Peyer's patch (tissue), 4 donors: ENCODE measurements at places on chromosomes 4 and X. TPM values are rescaled to one million over a fixed set of nuclear protein-coding genes. Genes with fewer than 3 reads are reported as not detected.

DNA sequence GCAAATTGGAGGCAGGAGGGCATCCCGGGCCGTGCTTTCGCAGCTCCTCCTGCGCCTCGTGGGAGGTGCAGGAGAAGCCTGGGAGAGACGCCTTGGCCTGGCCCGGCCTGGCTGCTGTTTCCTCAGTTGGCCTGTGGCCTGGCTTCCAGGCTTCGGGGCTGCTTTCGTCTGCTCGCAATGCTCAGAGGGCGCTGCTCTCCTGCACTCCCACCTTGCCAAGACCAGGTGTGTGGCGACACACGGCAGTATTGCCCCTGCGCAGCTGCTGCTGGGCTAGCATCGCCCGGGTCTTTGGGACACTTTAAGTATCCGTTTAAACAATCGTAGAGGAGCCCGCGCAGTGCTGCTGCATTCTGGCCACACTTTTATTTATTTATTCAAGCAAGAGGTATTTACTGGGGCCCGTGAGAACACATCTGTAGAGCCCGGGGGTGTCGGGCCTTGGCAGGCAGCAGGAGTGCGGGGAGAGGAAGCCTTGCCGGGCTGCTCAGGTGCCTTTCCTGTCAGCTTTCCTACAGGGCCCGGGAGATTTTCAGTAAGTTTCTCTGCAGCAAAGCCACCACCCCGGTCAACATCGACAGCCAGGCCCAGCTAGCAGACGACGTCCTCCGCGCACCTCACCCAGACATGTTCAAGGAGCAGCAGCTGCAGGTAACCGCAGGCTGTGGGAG, 26.2 kb upstream of the HGFAC start:
- peak; percentile 26 for DNase-seq
- no peaks in the 10 kb centered on the region for H3K27me3 ChIP-seq
- H3K4me3 ChIP-seq = no peak overlapping the region
- H3K4me1 ChIP-seq = no peaks in the 10 kb centered on the region
- peaks cover 32% of the 10 kb centered on the region for H3K36me3 ChIP-seq
- H3K27ac ChIP-seq = no peak overlapping the region

GRCh38 chrX:25158635-25159034, 142.9 kb upstream of the ARX start:
- no peaks in the 10 kb centered on the region for H3K36me3 ChIP-seq
- H3K4me3 ChIP-seq = no peak overlapping the region
- no peak for DNase-seq
- H3K27me3 ChIP-seq = no peaks in the 10 kb centered on the region
- H3K4me1 ChIP-seq = no peaks in the 10 kb centered on the region

- no peaks in the 10 kb centered on the region for H3K27me3 ChIP-seq
- no peak for DNase-seq
- H3K4me3 ChIP-seq = no peak overlapping the region
- no peak overlapping the region for H3K27ac ChIP-seq
- no peaks in the 10 kb centered on the region for H3K36me3 ChIP-seq
Measured at GRCh38 chrX:9646471-9647224, 119.0 kb downstream of the GPR143 start.

Gene ANOS1
- total RNA-seq = 2.5 TPM

Gene UGT2B15
- total RNA-seq = 24.0 TPM

DNA sequence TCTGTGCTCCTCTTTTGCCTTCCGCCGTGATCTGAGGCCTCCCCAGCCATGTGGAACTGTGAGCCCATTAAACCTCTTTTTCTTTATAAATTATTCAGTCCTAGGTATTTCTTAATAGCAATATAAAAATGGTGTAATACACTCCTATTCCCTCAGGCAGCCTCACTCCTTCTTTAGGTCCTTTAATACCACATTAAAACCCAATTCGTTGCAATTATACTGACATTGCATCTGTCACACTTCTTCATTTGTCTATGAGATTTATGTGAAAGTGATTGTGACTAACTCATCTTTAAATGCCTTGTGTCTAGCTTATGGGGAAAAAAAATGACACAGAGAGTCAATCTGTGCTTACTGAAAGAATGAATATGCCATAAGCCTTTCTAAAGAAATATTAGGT, 1035.2 kb upstream of the SLIT2 start:
- H3K4me1 ChIP-seq = no peaks in the 10 kb centered on the region
- no peak overlapping the region for H3K27ac ChIP-seq
- no peak overlapping the region for H3K4me3 ChIP-seq
- H3K36me3 ChIP-seq = no peaks in the 10 kb centered on the region
- DNase-seq = no peak
- H3K27me3 ChIP-seq = no peaks in the 10 kb centered on the region

DNA sequence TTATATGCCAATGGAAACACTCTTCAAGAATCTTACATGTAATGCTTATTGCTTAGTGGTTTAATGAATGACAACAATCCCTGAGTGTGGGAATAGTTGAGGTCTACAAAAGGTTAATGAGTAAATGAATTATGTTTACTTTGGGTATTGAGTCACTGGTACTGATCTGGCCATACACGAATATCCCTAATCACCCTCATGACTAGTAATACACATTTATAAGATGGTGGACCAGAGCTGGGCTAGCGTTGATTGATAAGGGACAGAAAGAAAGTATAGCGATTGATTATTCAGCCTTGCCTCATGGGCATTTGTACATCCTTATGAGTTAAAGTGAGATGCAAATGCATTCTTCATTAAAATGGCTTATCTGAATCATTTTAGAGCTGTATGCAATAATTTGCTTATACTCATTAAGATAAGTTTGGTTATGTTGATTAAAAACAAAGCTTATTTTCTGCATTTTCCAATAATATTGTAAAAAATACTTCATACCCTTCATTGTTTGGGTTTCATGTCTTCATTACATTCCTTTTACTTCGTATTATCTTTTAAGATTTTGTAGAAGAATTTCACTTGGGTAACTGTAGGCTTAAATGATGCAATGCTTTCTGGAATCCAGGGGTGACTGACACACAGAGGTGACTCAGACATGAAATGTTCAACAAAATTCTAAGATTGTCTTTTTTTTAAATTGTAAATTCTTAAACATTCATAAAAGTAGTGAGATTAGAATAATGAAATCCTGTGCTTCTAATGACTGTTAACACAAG, 47.4 kb downstream of the FGF2 start:
- H3K27me3 ChIP-seq = no peaks in the 10 kb centered on the region
- no peak for DNase-seq
- no peak overlapping the region for H3K27ac ChIP-seq
- no peaks in the 10 kb centered on the region for H3K36me3 ChIP-seq
- H3K4me1 ChIP-seq = no peaks in the 10 kb centered on the region
